ELF-1 (cell line): ENCODE measurements at places on chromosomes 16 and 17.
A peak's percentile ranks its signal among the peaks of the same experiment; 100 is the strongest.

- peak; percentile 40 for DNase-seq
Observed at GRCh38 chr16:13098536-13098935, 197.1 kb downstream of the SHISA9 start.

DNA sequence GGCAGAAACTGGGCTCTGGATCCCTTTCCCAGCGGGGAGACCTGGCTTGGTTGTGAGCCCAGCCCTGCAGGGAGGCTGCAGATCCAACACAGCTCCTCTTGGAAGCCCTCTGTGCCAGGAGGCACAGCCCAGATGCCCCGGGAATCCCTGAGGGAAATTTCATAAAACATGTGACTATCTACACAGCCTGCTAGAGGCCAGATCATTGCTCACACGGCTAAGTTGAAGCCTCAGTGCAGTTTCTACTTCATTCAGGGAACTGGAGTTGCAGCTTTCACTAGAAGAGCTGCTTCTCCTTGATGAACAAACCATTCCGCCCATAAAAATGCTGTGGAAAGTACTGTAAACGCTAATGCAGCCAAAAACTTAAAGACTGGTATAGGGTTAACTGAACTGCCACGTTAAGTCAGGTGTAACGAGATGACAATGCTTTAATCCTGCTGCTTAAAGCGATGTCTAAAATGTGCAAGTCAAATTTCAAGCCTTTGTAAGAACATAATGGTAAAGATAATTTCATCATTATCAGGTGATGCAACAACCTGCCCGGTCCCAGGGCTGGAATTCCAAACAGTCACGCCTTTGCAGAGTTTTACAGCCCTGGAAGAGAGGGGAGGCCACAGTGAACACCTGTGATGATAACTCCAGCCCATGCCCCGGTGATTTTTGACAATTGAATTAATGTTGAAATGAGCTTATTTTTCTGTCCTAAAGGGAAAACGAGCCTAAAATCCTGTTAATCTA is 172.5 kb downstream of the ZFHX3 start:
- no peak for DNase-seq

- no peak for DNase-seq
Observed at GRCh38 chr17:56658648-56659047, 65.1 kb downstream of the NOG start.

DNA sequence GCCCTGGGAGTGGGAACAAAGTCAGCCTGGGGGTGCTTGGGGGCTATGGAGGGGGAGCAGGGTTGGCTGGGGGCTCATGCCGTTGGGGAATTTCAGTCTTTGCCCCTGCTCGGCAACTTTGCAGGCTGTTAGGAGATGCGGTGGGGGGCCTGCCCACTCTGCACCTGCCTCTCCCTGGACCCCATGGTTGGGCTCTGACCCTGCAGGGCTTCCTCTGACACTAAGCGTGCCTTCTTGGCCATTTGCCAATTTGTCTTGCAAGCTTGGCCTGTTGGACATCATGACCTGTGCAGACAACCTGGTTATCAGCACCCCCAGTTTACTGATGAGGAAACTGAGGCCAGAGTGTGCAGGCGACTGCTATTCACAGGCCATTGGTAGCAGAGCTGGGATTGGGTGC is 14.6 kb downstream of the ADCY7 start:
- no peak for DNase-seq

DNA sequence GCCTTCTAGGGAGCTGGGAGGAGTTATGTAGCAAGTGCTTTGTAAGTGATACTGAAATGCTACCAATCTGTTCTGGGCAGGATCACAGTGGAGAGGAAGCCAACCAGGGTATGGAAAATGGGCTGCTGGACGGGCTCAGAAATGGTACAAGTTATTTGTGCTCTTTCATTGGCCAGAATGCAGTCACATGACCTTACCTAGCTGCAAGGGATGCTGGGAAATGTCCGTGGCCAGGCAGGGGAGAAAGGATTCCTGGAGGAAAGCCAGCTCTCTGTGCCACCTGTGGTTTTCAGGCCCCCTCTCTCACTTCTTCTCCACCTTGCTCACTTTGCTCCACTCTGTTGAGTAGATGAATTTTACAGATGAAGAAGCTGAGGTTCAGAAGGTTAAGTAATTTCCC is 4.8 kb downstream of the EEF2K start:
- no peak for DNase-seq

DNA sequence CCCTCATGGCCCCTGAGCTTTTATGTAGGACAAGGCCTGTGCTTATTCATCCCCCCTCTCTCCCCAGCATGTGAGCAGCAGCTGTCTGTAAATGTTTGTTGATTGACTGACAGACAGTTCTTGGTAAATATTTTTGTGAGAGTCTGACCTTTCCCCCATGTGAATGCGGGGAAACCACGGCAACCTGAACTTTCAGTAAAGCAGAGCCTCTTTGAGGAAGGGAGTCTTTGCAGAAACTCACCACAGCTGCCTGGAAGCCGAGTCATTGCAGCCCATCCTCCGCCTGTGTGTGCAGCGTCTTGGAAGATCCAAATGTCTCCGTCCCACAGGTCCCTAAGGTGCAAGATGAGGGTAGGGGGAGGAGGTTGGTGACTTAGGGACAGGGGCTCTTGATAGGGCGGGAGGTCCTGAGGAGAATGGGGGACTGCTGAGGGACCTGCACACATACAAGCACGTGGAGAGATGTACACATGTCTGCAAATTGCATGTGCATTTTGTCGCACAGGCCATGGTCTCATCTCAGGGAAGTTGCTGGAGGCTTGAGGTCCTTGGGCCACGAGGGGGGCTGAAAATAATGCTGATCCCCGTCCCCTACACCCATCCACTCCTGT is 23.0 kb upstream of the IL21R start:
- no peak for DNase-seq

GRCh38 chr17:15256689-15257088 is 8.4 kb downstream of the PMP22 start:
- DNase-seq = no peak

DNA sequence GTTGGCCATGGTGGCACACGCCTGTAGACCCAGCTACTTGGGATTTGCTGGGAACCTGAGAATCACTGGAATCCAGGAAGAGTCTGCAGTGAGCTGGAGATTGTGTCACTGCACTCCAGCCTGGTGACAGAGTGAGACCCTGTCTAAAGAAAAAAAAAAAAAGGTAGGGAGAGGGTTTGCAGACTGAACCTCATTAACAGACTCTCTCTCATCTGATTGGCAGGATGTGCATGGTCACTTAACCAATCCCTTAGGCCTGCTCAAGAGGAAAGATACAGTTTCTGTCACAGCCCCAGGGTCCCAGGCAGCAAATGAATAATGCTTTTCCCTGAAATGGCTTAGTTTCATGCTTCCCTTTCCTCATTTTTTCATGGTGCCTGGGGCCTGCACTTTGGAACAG is 160.5 kb upstream of the KCNJ16 start:
- DNase-seq = no peak

GRCh38 chr16:27624154-27625049 is 74.5 kb downstream of the KATNIP start:
- DNase-seq = no peak

DNA sequence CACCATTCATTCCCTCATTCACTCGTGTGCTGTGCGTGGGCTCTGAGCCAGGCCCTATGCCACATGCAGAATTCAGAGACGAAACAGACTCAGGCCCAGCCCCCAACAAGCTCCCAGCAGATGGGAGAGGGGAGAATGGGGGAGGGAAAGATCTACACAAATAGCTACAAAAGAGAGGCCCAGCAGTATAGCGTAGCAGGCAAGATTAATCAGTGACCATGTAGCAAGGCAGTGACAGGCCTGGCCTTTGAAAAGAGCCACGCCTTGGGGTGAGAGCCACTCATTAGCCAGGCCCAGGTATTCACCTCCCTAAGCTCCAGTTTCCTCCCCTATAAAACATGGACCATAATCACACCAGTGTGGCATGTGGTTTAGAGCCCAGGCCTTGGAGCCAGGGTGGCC is 16.4 kb upstream of the KRT19 start:
- DNase-seq = peak; percentile 70

DNA sequence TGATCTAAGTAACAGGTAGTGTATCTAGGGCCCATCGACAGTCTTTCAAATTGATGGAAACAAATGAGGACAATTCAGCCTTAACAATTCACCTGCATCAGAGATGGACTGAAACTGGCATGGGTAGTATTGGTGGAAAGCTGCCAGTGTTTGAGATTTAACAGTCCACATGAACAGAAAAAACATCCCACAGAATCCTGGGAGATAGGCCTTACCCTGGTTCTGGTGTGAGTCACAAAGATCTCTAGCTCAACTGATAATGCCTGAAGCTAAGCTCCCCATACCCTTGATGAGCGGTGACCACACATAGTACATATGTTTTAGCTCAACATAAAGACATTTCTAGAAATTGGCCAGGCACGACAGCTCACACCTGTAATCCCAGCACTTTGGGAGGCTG is 21.9 kb downstream of the CRK start:
- no peak for DNase-seq

GRCh38 chr16:1786242-1787055 is 3.7 kb downstream of the NUBP2 start:
- no peak for DNase-seq

- no peak for DNase-seq
Observed at GRCh38 chr16:8614435-8615029, 7.0 kb upstream of the METTL22 start.

- DNase-seq = no peak
Observed at GRCh38 chr17:68020409-68020756, 15.2 kb upstream of the KPNA2 start.

- DNase-seq = no peak
Observed at GRCh38 chr16:83211711-83212110, 584.9 kb downstream of the CDH13 start.

- DNase-seq = no peak
Observed at GRCh38 chr17:72175787-72176515, 55.1 kb downstream of the SOX9 start.

GRCh38 chr17:34398990-34399389 is 36.0 kb upstream of the CCL1 start:
- DNase-seq = no peak

DNA sequence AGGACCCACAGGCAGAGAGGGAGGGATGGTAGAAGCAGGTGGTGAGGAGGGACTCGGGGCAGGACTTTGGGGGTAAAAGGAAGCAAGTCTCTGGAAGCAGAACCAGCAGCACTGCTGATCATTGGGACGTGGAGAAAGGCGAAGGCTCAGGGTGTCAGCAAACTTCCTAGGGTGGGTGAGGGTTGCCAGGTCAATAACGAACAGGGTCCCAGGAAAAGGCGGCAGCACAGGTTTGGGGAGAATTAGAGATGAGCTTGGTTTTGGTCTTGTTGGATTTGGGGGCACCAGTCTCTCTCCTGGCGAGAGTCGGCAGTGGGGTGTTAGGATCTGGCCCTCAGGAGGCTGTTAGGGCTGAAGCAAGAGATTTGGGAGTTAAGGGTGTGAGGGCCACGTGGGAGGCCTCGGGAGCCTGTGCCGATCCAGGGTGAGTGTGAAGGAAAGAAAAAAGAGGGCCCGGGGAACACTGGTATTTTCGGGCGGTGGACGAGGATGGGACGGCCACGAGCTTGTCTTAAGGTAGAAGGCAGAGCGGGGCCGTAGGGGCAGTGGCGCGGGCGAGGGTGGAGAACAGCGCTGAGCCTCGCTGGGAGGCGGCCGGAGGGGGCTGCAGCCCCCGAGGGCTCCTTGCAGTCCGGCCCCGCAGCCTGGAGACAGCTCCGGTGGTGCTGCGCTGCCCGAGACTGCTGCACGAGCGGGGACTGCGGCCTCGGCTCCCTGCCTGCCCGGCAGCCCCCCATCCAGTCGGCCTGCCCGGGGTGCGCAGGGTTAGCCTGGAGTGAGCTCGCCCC is 765 bp upstream of the ADORA2B start:
- DNase-seq = peak; percentile 73

DNA sequence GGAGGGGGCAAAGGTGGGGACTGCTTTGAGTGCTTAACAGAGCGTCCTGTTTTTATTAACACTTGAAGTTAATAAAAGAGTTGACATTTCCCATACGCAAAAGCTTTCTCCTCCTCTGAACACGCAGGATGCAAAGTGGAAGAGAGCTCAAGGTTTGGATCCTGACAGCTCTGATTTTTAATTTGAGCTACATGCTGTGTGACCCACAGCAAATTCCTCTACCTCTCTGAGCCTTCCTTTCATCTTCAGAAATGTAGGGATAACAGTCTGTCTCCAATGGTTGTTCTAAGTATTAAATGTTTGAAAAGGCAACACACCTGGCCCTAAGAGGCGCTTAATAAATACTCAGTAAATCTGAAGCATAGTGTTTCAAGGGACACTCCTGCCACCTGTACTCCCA is 93.0 kb downstream of the CDYL2 start:
- DNase-seq = no peak

DNA sequence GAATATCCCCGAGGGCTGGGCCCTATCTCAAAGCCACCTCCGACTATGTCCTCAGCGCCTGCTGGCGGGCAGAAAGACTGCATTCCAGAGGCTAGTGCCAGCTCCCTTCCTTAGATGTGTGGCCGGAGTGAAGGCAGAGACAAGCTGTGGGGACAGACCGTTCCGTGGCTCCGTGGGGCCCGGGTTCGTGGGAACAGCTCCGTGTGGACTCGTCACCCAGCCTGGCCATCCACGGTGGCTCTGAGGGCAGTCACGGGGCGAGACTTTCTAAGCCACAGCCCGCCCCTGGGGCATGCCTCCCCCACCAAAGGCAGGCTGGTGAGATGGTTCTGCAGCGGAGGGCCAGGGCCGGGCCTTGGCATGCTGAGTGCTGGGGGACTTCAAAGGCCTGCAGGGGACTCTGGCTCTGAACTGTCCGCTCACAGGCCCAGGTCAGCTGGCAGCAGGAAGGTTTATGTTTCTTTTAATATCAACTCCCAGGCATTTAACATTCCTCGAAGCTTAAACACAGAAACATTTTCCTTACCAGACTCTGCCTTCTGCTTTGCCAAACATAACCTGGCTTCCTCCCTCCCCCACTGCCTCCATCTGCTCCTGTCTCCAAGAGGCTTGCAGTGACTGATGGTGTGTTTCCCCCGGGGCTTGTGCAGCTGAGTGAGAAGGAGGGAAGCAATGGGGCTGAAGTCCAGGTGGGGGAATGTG is 50.4 kb downstream of the TIMM22 start:
- DNase-seq = peak; percentile 76

GRCh38 chr16:70575376-70575775 is 51.8 kb downstream of the SF3B3 start:
- no peak for DNase-seq

GRCh38 chr16:4113358-4114256 is 2.6 kb downstream of the ADCY9 start:
- no peak for DNase-seq
